ENCODE measurements at places on chromosomes 5 and 9.

DNA sequence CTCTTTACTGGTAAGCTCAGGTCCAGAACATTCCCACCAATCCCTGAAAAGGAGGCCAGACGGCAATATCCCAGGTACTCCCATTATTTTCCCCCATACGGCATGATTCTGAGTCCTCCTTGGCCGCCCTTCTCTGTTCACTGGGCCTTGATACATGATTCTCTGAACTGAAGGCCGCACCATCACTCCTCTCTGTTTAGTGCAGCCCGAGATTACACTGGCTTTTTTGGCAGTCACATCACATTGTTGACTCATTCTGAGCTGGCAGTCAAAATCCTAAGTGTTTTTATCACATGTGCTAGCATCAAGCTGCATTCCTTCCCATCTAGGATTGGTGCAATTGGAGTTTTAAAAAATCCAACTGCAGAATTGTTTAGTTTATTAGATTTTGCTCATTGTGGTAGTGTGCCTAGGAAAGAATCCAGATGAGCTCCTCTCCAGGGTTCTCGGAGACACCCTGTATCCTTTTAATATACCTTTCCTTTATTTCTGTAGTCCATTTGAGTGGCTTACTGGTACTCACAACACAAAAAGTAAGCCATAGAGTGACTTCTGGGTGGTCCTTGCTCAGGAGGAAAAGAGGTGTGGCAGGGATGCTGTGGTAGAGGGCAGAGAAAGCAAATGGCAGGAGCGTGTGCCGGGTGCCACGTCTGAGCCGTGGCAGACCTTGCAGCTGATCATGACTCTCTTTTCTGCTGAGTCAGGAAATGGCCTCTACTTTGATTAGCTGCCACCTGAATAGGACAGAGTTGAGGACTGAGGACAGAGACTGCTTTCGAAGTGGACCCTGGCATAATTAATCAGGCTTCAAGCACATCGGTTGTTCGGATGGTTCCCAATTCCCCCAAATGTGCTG, 121.1 kb upstream of the IL12B start:
- peak; percentile 39 for DNase-seq

- DNase-seq, result no peak
These were observed 153.2 kb downstream of the TARS1 start for GRCh38 chr5:33594006-33594405.

DNA sequence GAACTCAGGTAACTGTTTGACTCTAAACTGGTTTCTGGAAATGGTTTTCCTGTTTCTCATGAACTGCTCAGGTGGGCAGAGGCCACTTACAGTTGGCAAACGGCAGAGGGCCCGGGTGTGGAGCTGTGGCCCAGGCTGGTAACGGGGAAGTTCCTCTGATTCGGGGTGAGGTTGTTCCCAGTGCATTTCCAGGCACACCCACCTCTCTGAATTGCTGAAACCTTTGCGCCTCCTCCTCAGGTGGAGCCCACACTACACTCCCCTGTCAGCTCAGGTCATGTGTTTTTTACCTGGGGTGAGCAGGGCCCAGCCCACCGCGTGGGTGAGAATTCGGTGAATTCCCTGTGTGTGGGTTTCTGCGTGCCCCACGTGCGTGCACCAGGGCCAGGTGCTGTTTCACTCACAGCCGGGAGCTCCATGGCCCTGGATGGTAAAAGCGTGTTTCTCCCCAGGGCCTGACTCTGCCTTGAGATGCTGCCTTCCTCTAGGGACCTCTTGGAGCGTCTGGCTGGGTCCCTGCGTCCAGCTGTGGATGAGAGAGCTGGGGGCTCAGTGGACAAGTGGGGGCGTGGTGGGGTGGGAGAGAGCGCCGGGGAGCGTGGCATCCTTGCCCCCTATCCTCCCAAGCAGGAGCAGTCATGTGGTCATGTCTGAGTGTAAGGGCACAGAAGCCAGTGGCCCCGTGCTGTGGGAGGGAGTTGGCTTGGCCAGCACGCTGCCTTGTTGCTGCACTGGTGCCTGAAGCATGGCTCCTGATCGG, 33.5 kb upstream of the LPCAT1 start:
- no peak for DNase-seq

- DNase-seq, result no peak
These were observed 1819.8 kb downstream of the MAT2B start for GRCh38 chr5:165325221-165325620.

DNA sequence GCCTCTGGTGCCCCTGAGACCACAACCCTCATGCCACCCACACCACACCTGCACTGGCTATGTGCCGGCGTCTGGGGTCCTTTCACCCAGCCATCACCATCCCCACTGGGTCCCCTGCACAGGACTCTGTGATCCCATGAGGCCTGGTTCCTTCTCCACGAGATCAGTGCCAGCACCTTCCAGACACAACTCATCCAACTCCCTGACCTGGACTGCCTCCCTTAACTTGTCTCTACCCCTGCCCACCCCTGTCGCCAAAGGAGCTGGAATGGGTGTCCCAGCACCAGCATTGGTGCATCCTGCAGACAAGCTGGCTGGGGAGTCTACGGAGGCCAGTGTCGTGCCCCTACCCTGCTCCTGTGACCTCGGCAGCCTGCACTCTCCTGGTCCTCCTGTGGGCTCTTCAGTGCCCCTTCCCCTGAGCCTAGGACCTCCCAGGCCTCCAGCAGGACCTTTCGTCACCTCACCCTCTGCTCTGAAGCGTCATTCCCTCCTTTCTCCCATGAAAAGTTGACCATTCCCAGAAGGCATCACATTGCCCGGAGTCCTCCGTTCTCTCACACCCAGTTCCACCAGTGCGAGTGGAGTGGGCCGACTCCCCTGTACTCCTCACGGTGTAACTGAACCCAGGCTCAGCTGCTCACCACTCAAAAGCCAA, 87.7 kb downstream of the NSUN2 start:
- no peak for DNase-seq

DNA sequence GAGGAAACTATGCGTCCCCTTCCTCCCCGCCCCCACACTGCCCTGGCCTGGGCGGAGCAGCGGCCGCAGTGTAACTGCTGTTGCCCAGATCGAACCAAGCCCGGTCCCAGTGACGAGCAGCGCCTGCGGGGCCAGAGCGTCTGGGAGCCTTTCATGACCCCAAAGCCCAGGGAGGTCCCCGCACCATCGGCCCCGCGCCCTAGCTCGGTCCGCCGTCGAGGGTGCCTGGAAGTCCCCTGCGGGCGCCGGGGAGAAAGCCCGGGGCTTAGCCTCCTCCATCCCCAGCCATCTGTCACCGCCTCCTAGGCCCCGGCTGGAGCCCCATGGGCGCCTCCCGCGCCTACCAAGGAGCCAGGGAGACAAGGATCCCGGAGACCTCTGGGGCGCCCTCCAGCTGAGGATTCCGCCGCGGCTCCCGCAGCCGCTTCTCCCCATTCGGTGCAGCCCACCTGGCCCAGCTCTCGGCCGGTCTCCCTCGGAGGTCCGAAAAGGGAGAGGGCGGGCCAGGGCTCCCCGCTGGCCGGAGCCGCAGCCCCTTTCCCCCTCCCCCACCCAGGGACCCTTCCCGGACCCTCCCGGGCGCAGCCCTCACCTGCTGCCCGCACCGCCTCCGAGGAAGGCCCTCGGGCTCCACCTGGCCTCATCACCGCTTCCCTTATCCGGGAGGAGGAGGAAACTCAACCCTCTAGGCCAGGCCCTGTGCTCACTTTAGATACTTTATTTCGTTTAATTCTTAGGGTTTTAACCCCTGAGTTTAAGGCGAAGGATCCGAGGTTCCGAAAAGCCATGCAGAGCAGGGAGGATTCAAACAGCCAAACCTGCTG, 45.6 kb downstream of the APTX start:
- DNase-seq, result no peak

DNA sequence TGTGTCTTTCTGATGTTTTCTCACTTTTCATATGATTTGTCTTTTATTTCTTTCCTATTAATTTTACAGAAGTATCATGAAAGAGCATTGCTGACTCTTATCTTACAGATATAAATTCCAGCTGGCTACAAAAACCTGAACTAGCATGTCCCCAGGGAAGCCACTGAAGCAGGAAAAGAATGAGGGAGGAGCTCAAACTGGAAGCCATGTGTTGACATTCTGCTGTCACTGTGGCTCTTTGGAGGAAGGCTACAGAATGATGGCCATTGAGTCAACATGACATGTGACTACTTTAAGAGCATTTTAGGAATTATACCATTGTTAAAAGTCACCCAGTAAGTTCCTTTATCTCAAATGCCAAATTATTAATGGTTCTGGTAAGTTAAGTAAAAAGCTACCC, 638.3 kb upstream of the DMAC1 start:
- DNase-seq, result no peak

- no peak for DNase-seq
These were observed 172.0 kb upstream of the TBC1D2 start for GRCh38 chr9:98427491-98427890.

DNA sequence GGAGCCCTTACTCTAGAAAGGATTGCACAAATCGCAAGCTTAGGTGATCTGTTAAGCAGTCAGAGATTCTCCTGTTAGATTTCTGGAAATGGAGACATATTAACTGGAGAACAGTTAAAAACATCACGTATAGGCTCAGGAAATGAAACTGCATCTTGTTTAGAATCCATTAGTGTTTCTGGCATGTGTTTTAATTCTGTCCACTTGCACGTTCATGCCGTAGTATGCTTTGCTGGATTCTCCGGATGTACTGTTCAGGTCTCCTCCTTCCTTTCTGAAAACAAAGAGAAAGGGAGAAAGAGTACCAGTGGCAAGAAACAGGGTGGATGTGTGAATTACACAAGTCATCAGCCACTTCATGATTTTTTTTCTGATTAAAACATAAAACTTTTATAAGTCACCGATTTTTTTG, 2.5 kb upstream of the RGMB start:
- no peak for DNase-seq

DNA sequence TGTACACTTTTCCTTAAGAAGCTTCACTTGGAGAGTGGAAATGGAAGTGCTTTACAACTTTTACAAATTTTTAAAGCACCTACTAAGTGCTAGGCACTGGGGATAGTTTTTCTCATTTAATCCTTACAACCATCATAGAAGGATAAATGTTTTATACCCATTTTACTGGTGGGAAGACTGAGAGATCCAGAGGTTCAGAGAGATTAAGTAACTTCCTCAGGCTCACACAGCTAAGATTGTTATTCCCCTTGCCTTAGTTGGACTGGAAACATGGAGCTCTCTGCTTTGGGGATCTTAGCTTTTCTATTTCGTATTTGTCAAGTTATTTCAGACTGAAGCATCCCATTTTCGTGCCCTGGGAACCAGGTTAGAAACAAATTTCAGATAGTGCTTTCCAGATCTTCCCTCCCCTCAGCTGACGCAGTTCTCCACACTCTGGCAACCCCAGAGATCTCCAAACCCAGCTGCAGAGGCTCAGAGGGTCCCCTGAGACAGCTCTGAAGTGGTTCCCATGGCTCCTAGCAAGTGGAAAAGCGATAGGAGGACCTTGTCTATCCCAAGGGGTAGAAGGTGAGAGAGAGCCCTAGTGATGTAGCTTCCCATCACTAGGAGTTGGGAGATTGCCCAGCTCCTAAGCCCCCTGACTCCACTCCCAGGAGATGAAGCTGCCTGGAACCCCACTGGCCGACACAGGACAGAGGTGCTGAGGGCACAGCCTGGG, 16.2 kb upstream of the GABBR2 start:
- DNase-seq, result no peak

GRCh38 chr5:153818626-153819025, 220.1 kb downstream of the FAM114A2 start:
- no peak for DNase-seq

GRCh38 chr5:130035388-130035787, 131.1 kb downstream of the CHSY3 start:
- DNase-seq, result no peak

GRCh38 chr5:154196955-154197652, 6.6 kb downstream of the GALNT10 start:
- DNase-seq, result no peak

DNA sequence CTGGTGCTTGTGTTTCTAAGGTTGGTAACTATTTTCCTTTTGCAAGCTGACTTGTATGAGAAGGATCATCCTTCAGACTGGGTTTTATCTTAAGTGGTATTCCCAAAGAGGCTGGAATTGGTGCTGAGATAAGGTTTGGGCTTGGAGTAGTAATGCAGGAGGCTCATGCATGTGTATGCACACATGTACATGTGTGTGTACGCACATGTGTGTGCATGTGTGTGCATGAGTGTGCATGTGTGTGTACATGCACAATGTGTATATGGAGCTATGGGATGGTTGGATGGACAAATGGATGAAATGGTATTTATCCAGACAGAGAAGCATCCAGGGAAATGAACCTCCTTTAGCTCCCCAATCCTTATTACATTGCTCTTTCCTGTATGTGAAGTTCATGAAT, 142.6 kb downstream of the CARTPT start:
- no peak for DNase-seq
